ENCODE measurements at places on chromosomes 4 and X.

DNA sequence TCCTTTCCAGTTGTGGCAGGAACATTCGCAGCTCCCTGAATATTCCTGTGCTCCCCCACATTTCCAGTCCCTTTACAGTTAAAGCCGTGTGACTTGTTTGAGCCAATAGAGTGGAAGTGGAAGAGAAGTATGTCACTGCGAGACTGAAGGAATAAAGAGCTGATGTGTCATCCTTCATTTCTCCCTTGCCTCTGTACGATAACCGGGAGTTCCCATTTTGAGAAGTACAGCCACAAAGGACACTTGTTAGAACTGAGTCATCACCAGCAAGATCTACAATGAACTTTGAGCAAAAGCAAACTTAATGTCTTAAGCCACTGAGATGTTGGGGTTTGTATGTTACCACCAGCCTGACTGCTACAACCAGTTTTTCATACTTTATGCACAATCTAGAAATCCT is 92.3 kb downstream of the SPRY1 start:
- DNase-seq, result no peak

DNA sequence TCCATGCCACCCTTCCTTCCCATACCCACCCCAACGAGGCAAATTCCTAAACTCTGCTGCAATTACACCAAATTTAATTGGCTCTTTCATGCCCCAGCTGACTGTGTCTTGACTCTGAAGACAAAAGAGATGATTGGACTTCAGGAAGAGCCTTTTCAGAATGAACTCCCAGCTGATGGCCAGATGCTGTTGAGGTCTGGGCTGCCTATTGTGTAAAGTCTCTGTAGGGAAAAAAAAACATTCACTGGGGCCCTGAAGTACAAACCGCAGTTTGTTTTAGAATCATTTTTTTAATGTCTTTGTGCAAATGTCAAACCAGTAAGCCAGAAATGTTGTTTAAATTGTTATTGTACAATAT is 174.8 kb downstream of the HHIP start:
- DNase-seq, result no peak

DNA sequence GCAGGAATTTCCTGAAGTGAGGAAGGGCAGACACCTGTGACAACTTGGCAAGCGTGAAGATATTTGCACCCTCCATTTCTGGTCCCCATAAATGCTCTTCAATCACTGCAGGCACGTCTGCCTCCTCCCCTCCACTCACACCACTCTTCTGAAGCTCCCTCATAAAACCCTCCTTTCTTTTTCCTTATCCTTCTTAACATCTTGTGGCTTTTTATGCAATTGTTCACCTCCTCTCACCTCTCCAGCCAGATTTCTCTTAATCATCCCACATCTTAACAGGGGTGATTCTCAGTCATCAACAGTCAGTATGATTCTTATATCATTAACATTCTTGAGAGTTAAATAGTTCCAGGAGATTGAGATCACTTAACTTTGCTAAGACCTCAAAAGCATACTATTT is 277.4 kb downstream of the SPRY1 start:
- DNase-seq, result no peak

DNA sequence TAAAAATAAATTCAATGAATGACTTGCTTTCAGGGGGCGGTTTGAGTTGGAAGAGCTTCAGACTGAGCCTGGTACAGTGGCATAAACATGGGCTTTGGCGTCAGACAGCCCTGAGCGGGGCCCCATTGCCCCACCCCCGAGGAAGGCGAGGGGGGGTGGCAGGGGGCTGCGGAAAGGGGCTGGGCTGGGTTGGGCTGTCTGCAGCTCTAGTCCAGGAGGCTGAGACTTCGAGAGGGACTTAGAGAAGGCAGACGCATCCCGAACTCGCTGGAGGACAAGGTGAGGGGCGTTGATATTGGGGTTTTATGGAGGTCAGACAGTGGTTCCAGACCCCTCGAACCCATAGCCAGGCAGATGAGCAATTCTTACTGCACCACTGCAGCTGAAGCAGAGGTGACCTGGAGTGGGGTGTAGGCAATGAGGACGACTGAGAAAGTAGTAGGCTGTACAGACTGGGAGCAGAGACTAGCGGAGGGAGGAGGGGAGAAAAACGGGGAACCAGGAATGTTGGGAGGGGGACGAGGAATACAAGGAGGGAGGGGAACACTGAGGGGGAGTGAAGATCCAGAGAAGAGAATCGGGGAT is at the start of gene MAGED2:
TSS of gene MAGED2 (plus strand) at position 222 of the 585 bp plus-strand sequence. CDS start 1,587 bp downstream, outside the sequence.
- DNase-seq, result peak; percentile 13

- DNase-seq, result no peak
These were observed 236.9 kb downstream of the CHIC1 start for GRCh38 chrX:73799888-73800287.

GRCh38 chr4:138262030-138262429 is 19.9 kb upstream of the SLC7A11 start:
- DNase-seq, result no peak

DNA sequence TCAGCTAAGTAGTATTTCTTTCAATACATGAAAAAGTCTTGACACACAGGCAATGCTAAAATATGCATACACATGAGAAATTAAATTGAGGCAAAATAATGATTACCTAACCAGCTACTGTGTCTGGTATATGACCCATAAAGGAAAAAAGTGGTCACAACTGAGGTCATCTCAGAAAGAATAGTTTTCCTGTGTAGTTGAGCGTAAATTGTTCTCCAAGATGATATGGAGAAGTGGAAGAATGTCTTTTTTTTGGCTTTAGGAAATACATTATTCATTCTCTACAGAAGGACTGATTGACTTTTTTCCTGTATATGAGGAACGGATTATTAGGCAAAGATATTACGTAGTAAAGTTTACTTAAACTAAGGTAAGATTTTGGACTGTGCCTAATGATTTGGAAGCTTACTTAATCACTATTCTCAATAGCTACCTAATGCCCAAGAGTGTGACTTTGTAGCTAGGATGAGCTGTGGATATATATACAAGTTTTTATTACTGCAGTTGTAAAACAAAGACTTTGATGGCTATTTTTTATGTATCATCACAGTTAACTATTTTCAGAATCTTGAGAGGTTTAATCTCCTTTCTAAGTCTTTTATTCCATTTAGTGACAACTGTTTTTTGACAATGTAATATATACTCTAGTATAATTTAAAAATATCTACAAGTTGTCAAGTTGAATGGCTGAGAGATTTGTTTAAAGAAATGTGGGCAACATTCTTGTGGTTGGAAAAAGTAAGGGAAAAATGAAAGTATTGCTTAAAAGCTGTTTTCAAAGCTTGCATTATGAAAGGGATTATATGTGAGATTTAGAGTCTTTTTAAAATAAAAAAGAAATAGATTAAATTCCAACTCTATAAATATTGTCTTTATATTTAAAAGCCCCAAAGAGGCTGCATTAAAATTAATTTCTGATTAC is 100.2 kb downstream of the PDLIM5 start:
- no peak for DNase-seq

DNA sequence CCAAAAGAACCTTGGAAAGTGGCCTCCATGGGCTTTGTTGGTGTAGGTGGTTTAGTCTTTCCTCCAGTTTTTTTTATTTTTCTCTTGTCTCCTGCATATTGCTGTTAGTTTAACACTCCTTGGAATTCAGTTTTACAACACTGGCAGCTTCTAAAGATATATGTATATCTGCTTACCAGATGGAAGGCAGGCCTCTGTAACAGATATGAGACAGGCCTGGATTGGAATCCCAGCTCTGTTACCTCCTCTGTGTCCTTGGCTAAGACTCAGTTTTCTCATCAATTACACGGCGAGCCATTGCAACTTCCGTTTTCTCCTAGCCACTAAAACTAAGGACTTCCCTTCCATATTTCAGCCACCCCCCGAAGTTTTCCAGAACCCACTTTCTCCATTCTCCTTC is 133.4 kb upstream of the SMAD1 start:
- no peak for DNase-seq

- no peak for DNase-seq
These were observed 1056.2 kb downstream of the DMD start for GRCh38 chrX:32155044-32155638.

GRCh38 chrX:108322234-108322633 is 116.0 kb downstream of the COL4A6 start:
- DNase-seq, result no peak

- no peak for DNase-seq
These were observed 114.5 kb downstream of the GATB start for GRCh38 chr4:151646322-151646721.

DNA sequence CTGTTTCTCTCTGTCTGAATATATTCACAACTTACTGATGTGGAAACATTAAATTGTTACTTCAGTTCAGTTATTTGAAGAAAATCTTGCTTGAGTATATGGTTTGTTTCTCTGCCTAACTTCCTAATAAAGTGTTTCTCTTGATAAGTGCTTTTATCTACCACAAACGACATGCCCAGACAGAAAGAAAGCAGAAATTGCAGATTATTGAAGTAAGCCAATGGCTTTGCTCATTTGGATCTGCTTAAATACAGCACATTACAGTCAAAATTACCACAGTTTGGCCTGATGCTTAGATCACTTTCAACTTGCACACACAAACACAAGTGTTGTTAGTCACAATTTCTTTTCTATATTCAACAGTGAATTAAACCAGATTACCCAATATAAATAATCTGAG is 68.0 kb downstream of the ATOH1 start:
- DNase-seq, result no peak

- no peak for DNase-seq
These were observed 2.5 kb upstream of the USP9X start for GRCh38 chrX:41082783-41083182.

GRCh38 chr4:110454441-110454840 is 21.5 kb upstream of the ENPEP start:
- DNase-seq, result no peak

DNA sequence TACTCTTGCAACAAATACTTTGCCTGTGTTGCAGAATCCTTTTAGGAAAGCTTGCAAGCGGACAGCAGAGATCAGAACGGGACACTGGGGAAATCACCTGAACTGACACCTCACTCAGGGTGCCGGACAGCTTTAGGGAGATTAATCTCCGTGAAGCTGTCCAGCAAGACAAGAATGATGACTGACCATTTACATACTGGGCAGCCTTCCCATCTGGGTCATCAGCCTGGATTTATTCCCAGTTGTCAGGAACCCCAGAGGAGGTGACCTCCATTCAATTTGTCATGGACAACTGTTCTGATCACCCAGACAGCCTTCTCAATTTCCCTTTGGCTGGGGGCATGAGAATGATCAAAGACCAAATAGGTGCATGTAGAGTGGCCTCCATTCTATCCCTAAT is 93.0 kb upstream of the EGFL6 start:
- no peak for DNase-seq

DNA sequence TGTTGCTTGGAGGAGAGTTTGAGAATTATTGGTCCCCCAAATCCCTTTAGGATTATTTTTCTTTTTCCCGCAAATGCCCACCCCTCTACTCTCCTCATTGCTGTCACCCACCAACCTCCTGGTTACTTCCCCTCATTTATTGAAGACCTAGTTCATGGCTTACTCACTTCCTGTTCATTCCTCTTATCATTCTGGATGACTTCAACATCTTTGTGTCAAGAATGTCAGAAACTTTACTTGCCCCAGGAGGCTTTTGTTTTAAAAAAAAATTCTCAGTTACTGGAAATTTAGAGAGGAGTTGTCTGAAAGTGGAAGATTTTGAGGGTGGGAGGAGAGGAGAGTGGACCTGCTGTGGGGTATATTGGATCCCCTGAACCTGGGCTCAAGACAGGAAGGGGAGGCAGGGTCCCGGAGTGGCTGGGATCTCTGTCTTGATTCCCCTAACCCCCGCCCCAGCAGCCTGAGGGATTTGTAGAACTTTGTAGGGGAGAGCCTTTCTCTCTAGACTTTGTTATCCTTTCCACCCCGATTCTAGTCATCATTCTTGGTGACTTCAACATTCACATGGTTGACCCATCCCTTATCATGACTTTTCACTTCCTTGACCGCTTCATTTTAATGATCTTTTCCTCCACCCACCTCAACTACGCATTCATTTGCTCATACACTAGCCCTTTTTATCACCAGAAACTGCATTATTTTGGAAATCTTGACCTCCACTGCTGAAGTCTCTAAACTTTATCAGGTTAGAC is 69.9 kb upstream of the ESX1 start:
- DNase-seq, result no peak

DNA sequence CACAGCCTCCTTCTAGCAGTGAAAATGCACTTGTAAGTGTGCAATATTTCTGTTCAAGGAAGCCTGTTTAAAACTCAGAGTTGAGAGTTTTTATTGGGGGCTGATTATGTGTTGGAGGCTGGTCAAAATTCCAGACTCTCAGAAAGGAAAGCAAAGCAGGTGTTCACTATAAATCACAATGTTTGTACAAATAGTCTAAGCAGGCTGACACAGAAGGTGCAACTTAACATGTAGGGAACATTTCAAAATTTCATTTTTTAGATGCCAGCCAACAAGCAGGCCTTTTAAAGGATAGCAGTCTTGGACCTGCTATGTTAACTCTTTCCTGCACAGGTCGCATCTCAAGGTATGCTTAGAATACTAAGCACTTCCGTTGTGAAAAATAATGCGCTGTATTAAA is 112.3 kb upstream of the IL13RA1 start:
- no peak for DNase-seq

GRCh38 chr4:151906438-151906837 is 145.6 kb upstream of the GATB start:
- DNase-seq, result no peak

- DNase-seq, result no peak
These were observed 285.4 kb upstream of the ARSJ start for GRCh38 chr4:114264877-114265291.

GRCh38 chrX:108028854-108029253 is 16.0 kb upstream of the VSIG1 start:
- no peak for DNase-seq

DNA sequence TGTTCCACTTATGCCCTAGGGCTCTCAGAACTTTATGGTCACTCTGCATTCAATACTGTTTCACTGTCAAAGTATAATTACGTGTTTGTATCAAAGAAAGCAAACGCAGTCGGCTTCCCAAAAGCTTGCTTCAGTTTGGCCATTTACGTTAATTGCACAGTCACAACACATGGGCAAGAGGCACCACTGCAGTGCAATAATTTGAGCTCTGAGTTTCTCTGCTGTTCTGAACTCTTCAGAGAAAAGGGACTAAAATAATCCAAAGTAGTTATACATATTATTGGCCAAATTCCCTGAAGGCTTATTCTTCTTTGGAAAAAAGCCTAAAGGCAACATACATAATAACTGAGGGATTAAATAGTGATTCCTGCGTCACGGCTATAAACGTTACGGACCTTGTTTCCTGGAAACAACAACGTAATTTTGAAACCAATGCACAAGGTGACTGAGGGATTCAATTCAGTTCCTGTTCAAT is 51.3 kb downstream of the RNF150 start:
- DNase-seq, result no peak

Measured in activated T-helper 1 cell treated with anti-CD3 and anti-CD28 coated beads, Interleukin-2, amount 50 U/mL, for 16 hours (primary cell).